ENCODE measurements at places on chromosomes 5 and 9. TPM values are rescaled to one million over a fixed set of nuclear protein-coding genes. Genes with fewer than 3 reads are reported as not detected.

The FBLL1 gene
- 0.21 TPM for total RNA-seq

The SPINK7 gene
- not detected for total RNA-seq

The SYNPO gene
- 769 TPM for total RNA-seq

The TNFSF8 gene
- total RNA-seq, result 0.91 TPM

The ATP10B gene
- total RNA-seq, result 0.26 TPM

The BRINP1 gene
- 0.44 TPM for total RNA-seq

The CCDC192 gene
- total RNA-seq, result not detected

The CDC20B gene
- total RNA-seq, result not detected

DNA sequence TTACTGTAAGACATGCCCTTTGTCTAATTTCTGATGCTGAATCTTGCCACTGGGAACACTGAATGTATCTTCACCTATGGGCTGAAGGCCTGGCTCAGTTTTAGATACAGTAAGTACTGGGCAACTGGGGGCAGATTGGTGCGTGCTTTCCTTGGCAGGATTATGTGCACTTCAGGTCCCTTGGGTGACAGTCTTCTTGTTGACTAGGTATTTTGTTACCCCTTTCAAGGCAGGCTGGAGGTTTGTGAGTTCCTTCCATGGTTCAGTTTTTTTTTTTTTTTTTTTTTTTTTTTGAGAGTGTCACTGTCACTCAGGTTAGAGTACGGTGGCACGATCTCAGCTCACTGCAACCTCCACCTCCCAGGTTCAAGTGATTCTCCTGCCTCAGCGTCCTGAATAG lies 7.6 kb downstream of the ZMAT2 start:
- DNase-seq, result no peak

GRCh38 chr5:125410537-125411070 lies 664.2 kb upstream of the ZNF608 start:
- DNase-seq, result no peak

- DNase-seq, result no peak
Observed at GRCh38 chr5:159850160-159850559, 66.1 kb upstream of the ADRA1B start.

DNA sequence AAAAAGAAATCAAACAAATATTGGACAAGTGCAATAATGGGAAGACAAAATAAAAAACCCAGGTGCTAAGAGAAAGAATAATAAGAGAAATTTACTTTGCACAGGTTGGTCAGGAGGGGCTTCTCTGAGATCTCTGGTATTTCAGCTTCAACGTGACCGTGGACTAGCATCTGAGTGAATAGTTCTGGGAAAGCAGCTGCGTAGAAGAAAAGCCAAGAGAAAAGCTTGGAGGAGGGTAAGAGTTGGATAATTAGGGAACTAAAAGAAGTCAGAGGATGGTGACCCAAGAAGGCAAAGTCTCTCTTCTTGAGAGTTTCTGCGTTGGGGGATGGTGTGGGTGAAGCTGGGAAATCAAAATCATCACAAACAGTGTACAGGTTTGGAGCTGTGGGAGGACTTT lies 41.6 kb downstream of the YIPF5 start:
- no peak for DNase-seq

DNA sequence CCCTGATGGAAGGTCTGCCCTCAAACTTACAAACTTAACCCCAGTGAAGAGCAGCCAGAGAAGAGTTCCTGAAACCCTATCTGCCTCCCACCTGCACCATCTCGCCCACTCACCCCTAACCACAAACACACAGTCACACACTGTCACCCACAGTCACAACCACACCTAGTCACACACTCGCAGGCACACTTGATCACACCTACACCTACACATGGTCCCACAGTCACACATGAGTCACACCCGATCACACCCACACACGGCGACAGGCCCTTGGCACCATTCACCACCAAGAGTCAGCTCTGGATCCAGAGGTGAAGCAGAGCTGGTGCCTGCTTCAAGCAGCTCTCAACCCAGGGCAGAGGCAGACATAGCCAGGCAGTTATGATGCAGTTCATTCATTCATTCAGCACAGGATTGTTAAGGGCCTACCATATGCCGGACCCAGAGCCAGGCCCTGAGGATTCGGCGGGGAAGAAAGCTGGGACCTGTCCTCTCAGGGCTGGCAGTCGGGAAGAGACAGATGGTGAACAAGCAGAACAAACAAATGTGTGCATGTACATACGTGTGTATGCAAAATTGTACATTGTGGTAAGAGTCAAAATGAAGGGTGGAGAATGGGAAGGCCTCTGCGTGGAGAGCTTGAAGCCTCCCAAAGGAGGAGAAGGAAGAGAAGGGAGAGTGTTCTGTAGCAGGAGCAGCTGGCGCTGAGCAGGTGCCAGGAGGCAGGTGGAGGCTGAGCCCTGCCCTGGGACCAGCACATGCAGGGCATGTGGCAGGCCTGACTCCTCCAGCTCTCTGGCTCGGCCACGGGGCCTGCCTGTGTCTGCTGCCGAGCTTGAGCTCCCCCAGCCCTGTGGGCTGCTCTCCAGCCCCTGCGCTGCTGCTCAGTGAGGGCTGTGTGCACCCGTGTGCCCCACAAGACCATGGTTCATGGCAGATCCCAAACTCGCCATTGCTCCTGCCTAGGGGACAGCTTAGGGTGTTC lies 6.4 kb downstream of the TSPAN17 start:
- DNase-seq, result no peak

- no peak for DNase-seq
Observed at GRCh38 chr5:178445534-178445933, 144.7 kb downstream of the COL23A1 start.

DNA sequence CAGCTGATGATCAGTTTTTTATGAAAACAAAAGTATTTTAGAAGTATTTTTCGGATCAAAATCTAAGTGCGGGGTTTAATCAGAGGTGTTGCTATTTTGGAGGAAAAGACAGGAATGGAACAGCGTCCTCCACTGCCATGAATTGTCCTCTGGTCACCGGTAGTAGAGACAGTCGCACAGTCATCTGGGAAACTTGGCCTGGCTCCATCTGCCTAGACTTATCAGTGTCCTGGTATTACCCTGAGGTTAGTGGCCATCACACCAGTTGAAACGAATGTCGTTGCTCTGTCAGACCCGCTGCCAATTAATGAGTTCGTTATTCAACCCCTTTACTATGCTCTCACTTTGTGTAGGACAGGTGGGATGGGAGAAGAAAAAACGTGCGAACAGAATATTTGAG lies 8.2 kb downstream of the TLX3 start:
- DNase-seq, result no peak

GRCh38 chr5:35626108-35626507 lies 8.4 kb downstream of the SPEF2 start:
- DNase-seq, result no peak

- peak; percentile 66 for DNase-seq
Observed at GRCh38 chr5:10563110-10563944, 543 bp upstream of the ANKRD33B start.

- DNase-seq, result no peak
Observed at GRCh38 chr5:39484673-39485072, 59.9 kb upstream of the DAB2 start.

GRCh38 chr5:174191850-174192655 lies 146.5 kb downstream of the NSG2 start:
- DNase-seq, result no peak

- no peak for DNase-seq
Observed at GRCh38 chr5:133203317-133204305, 151.8 kb downstream of the HSPA4 start.

GRCh38 chr5:80225934-80226326 lies 29.9 kb downstream of the SERINC5 start:
- DNase-seq, result no peak

GRCh38 chr5:160029540-160030139 lies 20.7 kb downstream of the TTC1 start:
- DNase-seq, result no peak

DNA sequence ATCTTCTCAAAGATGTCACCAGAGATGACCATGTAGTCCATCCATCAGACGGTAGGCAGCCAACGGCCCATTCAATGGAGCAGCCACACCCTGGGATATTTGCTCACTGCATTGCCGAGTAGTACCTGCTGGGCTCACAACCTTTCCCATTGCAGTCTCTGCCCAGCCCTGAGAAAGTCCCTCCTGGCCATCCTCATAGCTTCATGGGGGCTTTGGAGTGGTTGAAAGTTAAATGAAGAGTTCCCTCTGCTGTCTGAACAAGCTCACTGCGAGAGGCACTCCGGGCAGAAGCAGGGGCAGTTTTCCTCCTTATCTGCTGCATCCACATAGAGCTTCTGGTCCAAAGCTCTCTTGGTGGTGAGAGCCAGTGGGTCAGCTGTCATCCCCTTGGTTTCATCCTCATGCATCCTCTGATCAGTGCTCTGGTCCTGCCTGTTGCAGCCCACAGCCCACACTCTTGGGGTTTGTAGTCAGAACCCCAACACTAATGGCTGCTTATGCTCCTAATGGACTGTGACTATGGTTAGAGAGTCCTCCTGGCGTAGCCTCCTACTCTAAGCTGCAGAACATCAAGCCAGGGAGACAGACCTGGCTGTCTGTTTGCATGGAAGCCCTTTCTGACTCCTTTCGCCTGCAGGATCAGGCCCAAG lies 23.3 kb downstream of the TNFSF8 start:
- DNase-seq, result no peak

GRCh38 chr9:18923167-18923566 lies 109.8 kb downstream of the SAXO1 start:
- DNase-seq, result no peak

- DNase-seq, result no peak
Observed at GRCh38 chr9:18385696-18386490, 88.1 kb upstream of the ADAMTSL1 start.

GRCh38 chr5:151146061-151146460 lies 11.5 kb downstream of the ANXA6 start:
- DNase-seq, result no peak

DNA sequence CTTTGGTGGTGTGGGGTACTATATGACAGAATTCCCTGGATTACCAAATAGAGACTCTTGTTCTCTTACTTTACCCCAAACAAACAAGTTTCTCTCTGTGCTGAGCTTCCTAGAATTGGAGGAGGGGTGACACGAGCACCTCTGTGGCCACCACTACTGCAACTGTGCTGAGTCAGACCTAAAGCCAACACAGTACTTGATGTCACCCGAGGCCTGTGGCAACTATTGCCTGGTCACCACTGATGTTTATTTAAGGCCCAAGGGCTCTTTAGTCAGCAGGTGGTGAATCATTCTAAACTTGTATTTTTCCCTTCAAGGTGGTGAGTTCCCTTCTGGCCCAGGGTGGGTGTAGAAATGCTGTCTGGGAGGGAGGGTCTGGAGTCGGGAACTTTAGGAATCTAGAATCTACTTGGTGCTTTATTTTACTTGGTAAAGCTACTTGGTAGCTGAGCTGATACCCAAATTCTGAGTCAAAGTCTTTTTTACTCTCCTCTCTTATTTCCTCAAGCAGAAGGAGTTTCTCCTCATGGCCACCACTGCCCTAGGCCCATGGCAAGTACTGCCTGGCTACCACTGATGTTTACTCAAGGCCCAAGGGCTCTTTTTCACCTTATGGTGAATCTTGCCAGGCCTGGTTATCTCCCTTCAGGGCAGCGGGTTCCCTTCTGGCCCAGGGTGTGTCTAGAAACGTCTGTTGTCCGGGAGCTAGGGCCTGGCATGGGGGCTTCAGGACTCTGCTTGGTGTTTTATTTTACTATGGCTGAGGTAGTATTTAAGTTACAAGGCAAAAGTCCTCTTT lies 9.8 kb downstream of the LURAP1L start:
- DNase-seq, result no peak

DNA sequence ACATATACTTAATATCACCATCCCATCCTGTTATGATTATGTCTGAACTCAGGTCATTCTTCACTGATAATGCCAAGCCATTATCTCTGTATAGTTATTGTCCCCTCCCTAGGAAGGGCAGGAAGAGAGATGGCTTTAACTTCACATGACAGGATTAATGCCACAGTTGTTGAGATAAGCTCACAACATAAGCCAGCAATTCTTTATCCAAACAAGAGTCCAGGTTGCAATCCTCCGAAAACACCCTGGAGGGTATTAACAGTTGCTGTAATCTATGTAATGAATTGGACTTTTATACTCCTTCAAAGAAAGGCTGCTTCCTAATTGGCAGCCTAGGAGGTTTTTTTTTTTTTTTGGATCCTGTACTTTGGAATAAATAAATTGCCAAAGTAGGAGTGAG lies 779.4 kb downstream of the SEMA5A start:
- DNase-seq, result no peak

Data from left cardiac atrium (tissue), 4 donors.